ENCODE measurements at places on chromosomes 11 and 22. TPM values are rescaled to one million over a fixed set of nuclear protein-coding genes. Genes with fewer than 3 reads are reported as not detected.

Gene IL17REL
- not detected for total RNA-seq

Gene SYT9
- total RNA-seq: 0.43 TPM

Gene SNX32
- total RNA-seq: not detected

Gene OR2AG1
- not detected for total RNA-seq

Gene TUG1
- total RNA-seq: 57.8 TPM

Gene PRAME
- total RNA-seq: 0.14 TPM

Gene TEX12
- not detected for total RNA-seq

Gene ABCC8
- total RNA-seq: not detected

Gene CRYBB3
- total RNA-seq: not detected

Gene MRGPRX4
- total RNA-seq: not detected

Gene LZTR1
- total RNA-seq: 68.9 TPM

Gene OR8G5
- total RNA-seq: not detected

Gene HEPN1
- not detected for total RNA-seq

Gene OR10D3
- under 0.01 TPM for total RNA-seq

Gene OSBP2
- 2.1 TPM for total RNA-seq

Gene UCP3
- total RNA-seq: 0.72 TPM

Gene ARVCF
- total RNA-seq: 17.9 TPM

Gene ZP1
- total RNA-seq: 0.14 TPM

Gene OR56B1
- total RNA-seq: not detected

Gene TNNI2
- total RNA-seq: not detected

Gene SPTY2D1
- 24.3 TPM for total RNA-seq

Gene OR5AR1
- total RNA-seq: not detected

Gene VPS37C
- total RNA-seq: 19.5 TPM

Gene DEFB131B
- not detected for total RNA-seq

Gene OR52L1
- total RNA-seq: not detected

Gene B3GAT1
- total RNA-seq: not detected

Gene APOA5
- total RNA-seq: not detected

Gene HPX
- 0.14 TPM for total RNA-seq

Gene TPBGL
- total RNA-seq: 0.14 TPM

Gene ME3
- 36.1 TPM for total RNA-seq

Gene RFPL2
- not detected for total RNA-seq

Gene OR10A2
- not detected for total RNA-seq

Measured in placental pericyte (primary cell).